Kidney (tissue), 22 donors: ENCODE measurements at places on chromosomes 16 and 17.

- DNase-seq: peak; percentile 67
Measured at GRCh38 chr16:1537763-1538289, 4.4 kb downstream of the TMEM204 start.

DNA sequence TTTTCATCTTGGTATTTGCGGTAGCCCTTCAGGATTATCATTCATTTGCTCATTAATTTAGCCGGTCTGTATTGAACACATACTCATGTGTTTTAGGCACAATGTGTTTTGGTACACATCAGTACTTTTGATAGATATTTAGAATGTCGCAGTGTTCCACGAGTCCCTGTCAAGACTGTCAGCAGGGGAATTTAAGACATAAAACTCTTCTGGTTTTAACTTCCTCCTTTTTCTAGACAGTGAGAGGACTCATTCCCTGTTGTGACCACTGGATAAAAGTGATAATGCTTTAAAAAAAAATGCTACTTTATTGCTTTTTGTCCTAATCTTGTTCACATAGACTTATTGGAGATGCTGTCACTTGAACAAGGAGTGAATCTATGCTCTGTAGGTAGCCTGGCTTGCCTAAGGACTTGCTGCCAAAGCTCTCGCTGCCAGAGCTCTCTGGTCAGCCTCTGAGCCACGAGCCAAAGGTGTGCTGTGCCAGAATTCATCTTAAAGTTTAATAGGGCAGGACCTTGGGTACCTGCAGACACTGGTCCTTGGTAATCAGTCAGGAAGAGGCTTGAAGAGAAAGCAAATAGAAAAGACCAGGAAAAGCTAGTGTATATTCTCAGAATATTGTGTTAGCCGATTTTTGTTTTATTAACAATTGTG lies 5.4 kb downstream of the DCAF7 start:
- DNase-seq: no peak

DNA sequence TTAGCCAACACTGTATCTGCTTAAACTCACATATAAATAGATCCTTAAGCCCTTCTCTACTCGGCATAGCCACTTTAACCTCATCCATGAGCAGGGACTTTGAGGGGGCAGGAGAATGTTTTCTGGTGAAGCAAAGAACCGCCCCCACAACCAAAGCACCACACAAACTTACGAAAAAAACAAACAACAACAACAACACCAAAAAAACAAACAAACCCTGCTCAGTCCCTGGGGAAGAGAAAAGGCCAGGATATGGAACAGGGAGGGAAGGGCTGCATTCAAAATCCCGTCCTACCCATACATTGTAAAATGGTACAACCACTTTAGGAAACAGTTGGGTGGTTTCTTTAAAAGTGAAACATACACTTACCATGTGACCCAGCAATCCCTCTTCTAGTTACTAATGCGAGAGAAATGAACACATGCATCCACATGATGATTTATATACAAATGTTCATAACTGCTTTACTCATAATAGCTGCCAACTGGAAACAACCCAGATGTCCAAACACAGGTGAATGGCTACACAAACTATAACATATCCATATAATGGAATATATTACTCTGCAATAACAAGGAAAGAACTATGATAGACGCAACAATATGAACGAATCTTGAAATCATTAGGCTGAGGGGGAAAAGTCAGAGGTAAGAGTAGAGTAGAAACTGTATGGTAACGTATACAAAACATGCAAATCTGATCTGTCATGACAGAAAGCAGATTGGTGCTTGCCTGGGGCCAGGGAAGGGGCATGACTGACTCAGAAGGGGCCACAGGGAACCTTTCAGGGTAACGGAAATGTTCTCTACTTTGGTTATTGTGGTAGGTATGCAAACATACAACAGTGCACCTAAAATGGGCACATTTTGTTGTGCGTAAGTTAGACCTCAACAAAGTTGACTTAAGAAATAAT lies 37.7 kb upstream of the TOB1 start:
- no peak for DNase-seq

DNA sequence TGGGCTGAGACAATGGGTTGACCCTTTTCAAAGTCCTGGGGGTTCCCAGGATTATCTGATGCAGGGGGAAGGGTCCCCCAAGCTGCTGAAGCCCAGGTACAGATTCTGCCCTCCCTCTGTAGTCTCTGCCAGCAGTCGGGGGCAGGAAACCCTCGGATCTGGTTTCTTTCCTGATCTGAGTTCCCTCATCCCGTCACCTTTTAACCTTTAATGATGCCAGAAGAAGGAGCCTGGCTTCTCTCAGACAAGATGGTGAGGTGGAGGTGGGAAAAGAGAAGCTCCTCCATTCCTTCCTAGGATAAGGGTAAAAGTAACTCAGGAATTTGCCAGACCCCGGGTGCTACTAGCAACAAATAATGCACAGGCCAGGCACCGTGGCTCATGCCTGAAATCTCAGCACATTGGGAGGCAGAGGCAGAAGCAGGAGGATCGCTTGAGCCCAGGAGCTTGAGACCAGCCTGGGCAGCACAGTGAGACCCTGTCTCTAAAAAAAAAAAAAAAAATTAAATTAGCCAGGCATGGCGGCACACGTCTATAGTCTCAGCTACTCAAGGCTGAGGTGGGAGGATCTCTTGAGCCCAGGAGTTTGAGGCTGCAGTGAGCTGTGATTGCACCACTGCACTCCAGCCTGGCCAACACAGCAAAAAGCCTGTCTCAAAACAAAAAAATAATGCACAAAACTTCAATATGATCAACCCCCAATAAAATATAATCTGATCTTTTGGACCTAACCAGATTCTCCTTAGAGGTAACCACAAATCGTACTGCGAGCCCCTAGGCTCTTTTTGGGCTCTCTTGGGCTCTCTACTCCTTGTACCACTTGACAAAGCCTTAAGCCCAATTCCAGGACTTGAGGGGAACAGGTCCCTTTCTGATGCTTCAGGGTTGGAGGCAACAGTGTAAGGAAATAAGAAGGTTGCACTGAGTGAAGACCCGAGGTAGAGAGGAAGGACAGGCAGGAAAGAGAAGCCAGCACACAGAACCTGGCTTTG lies 5.7 kb downstream of the CDC42EP4 start:
- DNase-seq: no peak

DNA sequence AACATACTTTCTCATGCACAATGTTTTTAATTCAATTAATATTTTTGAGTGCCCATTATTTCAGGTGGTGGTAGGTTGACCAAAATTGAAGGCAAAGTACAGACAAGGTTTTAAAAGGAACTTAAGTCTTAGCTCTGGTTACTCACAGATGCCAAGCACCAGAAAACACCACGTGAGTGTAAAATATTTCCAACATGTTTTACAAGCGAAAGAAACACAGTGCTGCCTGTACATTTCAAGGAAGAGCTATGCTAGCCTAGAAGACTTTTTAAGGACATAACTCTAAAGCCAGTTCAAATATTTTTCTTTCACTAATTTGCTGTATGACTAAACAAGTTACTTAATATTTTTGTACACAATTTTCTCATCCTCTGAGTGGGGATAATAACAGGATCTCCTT lies 736.4 kb upstream of the GOT2 start:
- DNase-seq: no peak

GRCh38 chr17:47252209-47252608 lies 1.4 kb upstream of the ITGB3 start:
- no peak for DNase-seq

DNA sequence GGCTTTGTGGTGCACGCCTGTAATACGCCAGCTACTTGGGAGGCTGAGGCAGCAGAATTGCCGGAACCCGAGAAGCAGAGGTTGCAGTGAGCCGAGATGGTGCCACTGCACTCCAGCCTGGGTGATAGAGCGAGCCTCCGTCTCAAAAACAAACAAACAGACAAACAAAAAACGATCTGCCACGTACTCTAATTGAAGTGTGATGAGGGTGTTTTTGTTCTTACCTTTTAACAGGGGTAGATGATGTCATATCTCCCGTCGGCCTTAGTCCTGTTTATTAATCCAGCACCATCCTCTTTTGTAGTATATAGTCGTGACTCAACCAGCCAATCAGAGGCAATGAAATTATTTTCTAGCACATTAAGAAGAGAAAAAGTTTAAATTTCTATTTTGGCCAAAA lies 58.5 kb downstream of the IQCK start:
- no peak for DNase-seq

DNA sequence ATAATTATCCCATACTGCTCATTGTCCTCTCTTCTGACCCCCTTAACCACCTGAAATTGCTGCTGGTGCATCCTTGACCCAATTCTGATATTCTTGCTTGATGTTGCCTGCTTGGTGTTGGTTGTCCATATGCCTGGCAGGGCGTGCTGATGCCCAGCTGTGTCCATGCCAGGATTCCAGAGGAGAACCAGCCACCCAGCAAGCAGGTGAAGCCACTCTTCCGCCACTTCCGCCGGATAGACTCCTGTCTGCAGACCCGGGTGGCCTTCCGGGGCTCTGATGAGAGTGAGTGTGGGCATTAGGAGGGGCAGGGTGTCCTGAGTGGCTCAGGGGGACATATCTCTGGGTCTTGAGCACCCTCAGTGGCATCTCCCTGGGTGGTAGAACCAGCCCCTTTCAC lies 11.4 kb downstream of the RAPGEFL1 start:
- no peak for DNase-seq

DNA sequence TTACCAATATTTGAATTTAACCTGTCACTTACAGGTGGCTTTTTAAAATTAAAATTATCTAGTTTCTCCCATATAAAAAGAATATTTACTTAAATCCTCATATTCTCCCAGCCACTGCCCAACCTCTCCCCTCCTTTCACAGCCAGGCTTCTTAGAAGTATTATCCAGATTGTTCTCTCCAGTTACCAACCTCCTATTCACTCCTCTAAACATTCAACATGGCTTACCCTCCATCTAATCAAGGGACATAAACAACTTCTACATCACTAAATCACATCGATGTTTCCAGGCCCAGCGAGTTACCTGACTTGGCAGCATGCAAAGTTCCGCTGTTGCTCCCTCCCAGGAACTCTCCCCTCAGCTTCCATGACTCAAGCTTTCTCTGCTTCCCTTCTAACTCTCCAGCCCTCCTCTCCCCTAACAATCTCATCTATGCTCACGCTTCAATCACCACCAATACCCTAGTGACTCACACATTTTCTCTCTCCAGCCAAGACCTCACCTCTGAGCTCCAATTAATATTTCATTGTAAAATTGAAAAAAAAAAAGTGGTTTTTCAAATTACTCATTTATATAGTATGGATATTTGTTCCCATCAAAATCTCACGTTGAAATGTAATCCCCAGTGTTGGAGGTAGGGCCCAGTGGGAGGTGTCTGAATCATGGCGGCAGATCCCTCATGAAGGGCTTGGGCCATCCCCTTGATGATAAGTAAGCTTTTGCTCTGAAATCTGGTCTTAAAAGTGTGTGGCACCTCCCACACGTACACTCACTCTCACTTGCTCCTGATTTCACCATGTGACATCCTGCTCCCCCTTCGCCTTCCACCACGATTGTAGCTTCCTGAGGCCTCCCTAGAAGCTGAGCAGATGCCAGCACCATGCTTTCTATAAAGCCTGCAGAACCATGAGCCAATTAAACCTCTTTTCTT lies 88.5 kb downstream of the HELZ start:
- DNase-seq: no peak
